ENCODE measurements at places on chromosomes 16 and 17.

- no peak for DNase-seq
Measured at GRCh38 chr17:35064516-35065215, 1.2 kb upstream of the RFFL start.

- peak; percentile 45 for DNase-seq
Measured at GRCh38 chr16:49524216-49524946, 150.8 kb downstream of the C16orf78 start.

- peak; percentile 87 for DNase-seq
Measured at GRCh38 chr17:7656958-7657609, 6.4 kb downstream of the ATP1B2 start.

GRCh38 chr16:57845115-57845514 is 42.8 kb upstream of the KIFC3 start:
- peak; percentile 55 for DNase-seq

DNA sequence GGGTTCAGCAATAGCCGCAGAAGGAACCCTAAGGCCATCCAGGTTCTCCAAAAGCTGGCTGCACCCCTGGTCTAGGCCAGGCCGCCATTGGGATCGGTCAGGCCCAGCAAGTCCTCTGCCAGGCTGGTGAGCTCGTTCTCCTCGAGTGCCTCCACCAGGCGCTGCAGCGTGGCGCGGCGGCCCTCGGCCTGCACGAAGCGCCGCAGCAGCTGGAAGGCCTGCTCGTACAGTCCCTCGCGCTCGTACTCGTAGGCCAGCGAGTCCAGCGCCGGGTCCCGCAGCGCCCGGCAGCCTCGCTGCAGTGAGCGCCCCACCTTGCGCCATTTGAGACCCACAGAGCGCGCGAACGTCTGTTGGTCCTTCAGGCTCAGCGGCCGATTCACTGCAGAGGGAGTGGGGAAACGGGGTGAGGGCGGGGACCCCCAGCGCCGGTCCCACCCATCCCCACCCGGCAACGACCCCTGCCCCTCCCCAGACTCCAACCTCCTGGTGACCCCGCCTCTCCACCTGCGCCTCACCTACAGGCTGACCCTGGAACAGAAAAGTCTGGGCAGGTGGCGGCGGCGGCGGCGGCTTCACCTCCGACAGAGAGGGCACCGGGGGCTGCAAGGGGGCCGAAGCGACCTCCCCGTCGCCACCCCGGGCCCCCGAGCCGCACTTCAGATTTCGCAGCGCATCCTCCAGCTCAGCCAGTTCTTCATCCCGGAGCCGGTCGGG is 3.9 kb upstream of the B3GNT9 start:
- no peak for DNase-seq

- DNase-seq, result no peak
Measured at GRCh38 chr17:81196505-81197408, 26.0 kb downstream of the CEP131 start.

GRCh38 chr17:12050646-12051225 is 30.1 kb downstream of the MAP2K4 start:
- DNase-seq, result no peak

GRCh38 chr16:23843143-23843542 is 7.4 kb downstream of the PRKCB start:
- no peak for DNase-seq

GRCh38 chr16:83113811-83114210 is 487.0 kb downstream of the CDH13 start:
- no peak for DNase-seq

DNA sequence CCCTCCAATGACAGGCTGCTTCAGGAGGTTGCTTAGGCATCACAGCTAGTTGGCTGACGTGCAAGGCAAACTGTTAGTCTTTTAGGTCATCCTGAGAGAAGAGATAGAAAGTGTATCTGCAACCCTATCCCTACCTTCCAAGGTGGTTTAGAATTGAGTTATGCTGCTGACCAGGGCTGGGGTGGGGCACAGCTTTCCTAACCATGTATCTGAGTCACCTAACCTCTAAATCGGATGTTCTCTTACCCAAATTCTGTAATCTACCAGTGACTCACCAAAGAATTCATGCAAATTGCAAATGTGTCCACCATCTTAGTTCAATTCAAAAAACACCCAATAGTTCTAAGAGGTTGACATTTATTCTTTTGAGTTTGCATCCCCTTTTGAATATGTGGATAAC is 107.2 kb upstream of the DYNLRB2 start:
- DNase-seq, result no peak
